GM12892 (cell line): ENCODE measurements at places on chromosomes 7 and 10.

DNA sequence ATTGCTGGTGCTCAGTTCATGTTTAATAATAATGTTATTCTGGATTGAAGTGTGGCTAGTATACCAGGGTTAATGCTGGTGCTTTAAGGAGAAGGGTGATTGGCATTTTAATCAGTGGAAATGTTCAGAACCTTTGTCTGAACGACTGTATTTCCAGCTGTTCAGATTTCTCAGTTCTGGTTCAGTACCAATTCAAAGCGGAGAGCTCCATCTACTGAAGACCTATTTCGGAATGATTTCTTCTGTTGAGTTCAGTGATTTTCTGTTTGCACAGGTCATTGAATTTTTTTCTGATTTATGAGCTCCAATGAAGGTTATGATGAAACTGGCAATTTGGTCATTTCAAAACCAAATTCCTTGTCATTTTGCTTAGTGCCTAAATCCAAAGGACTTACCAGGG is 160.1 kb downstream of the EXOC4 start:
- no peak for DNase-seq

DNA sequence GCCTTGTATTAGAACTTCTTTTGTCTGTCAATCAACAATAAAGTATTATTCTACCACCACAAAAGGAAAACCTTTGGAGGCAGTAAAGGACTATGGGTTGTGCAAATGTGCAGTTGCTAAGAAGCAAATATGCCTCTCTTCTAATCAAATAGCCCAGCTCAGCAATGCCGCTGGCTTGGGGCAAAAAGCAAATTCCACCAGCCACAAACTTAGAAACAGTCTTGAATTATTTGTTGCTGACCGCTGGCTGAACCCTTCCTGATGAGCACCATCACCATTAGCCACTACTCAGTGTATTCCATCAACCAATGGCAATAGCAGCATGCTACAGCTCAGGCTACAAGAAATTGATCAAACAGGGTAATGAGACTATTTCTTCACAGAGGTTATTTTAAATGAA is 51.0 kb downstream of the SKAP2 start:
- no peak for DNase-seq

- DNase-seq = no peak
These were observed 658.2 kb downstream of the LRMDA start for GRCh38 chr10:76089556-76090180.

GRCh38 chr10:109932391-109932790 is 9.1 kb upstream of the XPNPEP1 start:
- no peak for DNase-seq

- no peak for DNase-seq
These were observed 50.8 kb downstream of the SLIT1 start for GRCh38 chr10:97134983-97135382.

DNA sequence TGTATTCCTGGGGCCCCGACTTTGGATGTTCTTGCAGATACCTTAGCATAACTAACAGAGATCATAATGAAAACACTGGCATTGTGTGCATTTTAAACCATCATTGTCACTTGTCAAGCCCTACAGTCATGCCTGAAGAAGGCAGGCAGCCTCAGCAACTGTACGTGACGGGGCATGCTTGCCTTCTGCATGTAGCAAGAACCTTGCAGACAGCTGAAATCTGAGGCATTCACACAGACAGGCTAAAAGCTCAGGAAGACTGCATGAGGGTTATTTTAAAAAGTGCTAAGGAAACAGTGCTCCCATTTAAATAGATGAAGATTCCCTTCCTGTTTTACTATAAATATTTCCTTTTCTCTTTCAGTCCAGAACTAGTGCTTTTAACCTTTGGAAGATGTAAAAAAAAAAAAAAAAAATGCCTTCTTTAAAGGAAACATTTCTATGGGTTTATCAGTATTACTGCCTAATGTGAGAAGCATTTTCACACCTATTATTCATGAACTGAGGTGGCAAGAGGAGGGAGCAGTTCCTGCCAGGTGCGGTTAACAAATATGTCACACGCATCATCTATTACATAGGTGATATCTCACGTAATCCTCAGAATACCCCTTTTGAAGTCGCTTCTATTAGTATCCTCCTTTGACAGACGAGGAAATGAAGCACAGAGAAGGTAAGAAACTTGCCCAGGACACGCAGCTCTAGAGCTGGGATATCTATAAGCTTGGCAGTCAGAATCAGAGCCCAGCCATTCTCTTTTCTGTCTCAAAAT is 88.1 kb downstream of the PRKCQ start:
- no peak for DNase-seq

DNA sequence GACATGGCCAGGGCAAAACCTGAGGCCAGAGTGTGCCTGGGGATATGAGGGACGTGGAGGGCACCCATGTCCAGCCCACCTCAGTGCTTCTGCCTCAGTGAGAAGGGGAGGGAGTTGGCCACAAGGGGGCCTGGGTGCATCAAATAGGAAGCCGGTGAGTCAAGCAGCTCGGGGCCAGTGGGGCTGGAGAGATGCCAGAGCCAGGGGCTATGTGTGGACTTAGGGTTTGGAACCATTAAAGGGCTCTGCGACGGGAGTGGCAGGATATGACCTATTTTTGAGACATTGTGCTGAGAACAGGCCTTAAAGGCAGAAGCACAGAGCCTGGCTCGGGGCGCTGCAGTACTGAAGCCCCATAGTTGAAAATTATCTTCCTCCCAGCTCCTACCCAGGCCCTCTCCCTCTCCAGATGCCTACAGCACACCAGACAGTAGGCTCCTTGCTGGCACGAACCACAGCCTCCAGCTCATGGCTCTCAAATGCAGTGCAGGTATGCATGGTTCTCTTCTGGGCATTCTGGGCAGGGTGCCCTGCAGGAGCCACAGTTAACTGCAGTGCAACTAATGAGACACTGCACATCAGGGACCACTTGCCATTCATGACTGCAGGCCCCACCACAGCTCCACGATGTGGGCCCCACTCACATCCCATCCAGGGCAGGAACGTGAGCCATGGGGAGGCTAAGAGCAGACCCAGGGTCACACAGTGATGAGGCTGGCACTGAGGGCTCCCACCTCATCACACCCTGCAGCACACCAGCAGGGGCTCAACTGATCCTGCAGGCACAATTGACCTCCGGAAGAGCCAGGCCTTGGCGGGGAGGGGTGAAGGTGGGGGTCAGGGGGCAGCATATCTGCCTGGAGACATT is 7.2 kb upstream of the PGAM2 start:
- no peak for DNase-seq
